Astrocyte (in vitro differentiated cells and primary cell): ENCODE measurements at places on chromosomes 4 and X. TPM values are rescaled to one million over a fixed set of nuclear protein-coding genes. Genes with fewer than 3 reads are reported as not detected.

DNA sequence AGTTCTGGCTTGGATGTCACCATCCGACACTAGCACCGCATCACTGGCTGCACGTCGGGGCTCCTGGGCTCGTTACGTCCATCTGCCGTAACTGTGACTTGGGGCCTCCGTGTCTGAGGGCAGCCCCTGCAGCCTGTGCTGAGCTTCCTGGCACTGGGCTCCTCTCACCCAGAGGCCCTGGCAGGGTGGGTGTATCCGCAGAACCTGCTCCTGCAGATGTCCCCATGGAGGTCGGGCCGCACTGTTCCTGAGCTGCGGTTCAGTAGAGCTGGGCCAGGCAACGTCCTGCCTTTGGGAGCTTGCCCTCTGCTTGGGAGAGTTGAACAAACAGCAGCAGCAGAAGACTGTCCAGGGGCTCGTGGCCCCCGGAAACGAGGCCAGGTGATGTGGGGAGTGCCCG, 71.4 kb downstream of the RGS12 start:
- no peaks in the 10 kb centered on the region for H3K36me3 ChIP-seq
- no peak overlapping the region for H3K4me3 ChIP-seq
- DNase-seq, result no peak
- no peaks in the 10 kb centered on the region for H3K27me3 ChIP-seq
- no peak overlapping the region for H3K27ac ChIP-seq
- H3K4me1 ChIP-seq, result peaks cover 9% of the 10 kb centered on the region

GRCh38 chrX:107826238-107827029, 768 bp downstream of the MID2 start:
- H3K4me1 ChIP-seq, result peaks cover 4% of the 10 kb centered on the region
- peak; percentile 41 for DNase-seq
- peak overlapping the region; percentile 46 for H3K4me3 ChIP-seq
- peak overlapping the region; percentile 47 for H3K27ac ChIP-seq
- no peaks in the 10 kb centered on the region for H3K27me3 ChIP-seq
- H3K36me3 ChIP-seq, result no peaks in the 10 kb centered on the region

VCX3A gene
- not detected in 2 replicates for total RNA-seq

DNA sequence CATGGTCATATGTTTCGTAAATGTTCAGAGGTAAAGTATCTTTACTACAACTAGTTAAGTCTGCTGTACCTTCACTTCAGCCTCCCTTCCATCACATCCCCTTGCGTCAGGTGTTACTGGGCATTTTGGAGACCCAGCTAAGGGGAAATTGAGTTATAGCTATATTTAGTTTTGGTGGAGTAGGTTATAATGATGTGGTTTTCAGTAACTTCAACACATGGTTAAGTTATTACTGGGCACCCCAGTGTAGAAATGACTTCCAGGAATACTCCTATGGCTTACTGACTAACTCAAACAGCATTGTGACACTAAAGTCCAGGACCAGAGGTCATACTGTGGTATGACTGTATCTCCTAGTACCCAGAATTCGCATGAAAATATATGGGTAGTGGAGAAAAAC, 23.4 kb upstream of the ACSL1 start:
- DNase-seq, result no peak
- no peaks in the 10 kb centered on the region for H3K36me3 ChIP-seq
- peaks cover 3% of the 10 kb centered on the region for H3K4me1 ChIP-seq
- peaks cover 3% of the 10 kb centered on the region for H3K27me3 ChIP-seq
- H3K27ac ChIP-seq, result no peak overlapping the region

DNA sequence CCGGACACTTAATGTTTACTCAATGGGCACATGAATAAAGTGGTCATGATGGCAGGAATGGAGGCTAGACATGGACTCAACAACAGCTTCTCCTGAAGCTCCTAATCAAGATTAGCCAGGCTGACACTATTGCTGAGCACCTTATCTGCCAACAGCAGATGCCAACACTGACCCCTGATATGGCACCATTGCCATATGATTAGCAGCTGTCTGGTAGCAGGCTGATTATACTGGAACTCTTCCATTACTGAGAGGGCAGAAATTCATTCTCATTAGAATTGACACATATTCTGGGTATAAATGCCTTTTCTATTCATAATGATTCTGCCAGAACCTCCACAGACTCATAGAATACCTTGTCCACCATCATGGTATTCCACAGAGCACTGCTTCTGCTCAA, 18.4 kb upstream of the AFF1 start:
- no peaks in the 10 kb centered on the region for H3K27me3 ChIP-seq
- H3K27ac ChIP-seq, result no peak overlapping the region
- H3K4me3 ChIP-seq, result no peak overlapping the region
- peaks cover 6% of the 10 kb centered on the region for H3K4me1 ChIP-seq
- no peaks in the 10 kb centered on the region for H3K36me3 ChIP-seq

DNA sequence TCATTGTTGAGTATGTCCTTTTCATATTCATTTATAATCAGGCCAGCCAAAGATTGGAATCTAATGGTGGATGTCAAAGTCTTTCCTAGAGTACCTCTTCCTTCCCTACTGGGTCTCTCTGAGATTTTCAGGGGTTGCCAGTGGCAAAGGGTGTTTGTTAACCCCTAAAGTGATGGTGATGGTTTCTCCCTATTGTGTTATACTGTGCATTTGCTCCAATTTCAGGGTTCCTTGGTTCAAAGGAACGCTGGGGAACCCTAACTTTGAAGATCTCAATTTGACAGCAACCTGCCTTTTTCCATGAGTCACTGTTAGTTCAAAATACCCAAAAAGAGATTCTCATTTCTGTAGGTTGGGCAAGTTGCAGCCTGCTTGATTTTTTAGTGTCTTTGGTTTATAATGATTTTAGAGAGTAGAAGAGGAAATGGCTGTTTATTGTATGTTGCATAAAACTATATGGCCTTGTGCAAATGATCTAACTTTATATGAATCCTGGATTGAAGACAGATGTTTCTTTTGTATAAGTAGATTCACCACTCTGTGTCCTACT, 23.0 kb downstream of the GAB1 start:
- no peak for DNase-seq
- no peak overlapping the region for H3K4me3 ChIP-seq
- no peaks in the 10 kb centered on the region for H3K36me3 ChIP-seq
- H3K27me3 ChIP-seq, result no peaks in the 10 kb centered on the region
- H3K4me1 ChIP-seq, result peaks cover 26% of the 10 kb centered on the region
- no peak overlapping the region for H3K27ac ChIP-seq

GRCh38 chr4:23332313-23332712, 557.5 kb downstream of the PPARGC1A start:
- no peak overlapping the region for H3K4me3 ChIP-seq
- peaks cover 25% of the 10 kb centered on the region for H3K4me1 ChIP-seq
- no peaks in the 10 kb centered on the region for H3K27me3 ChIP-seq
- peak; percentile 74 for DNase-seq
- H3K36me3 ChIP-seq, result no peaks in the 10 kb centered on the region
- no peak overlapping the region for H3K27ac ChIP-seq

DNA sequence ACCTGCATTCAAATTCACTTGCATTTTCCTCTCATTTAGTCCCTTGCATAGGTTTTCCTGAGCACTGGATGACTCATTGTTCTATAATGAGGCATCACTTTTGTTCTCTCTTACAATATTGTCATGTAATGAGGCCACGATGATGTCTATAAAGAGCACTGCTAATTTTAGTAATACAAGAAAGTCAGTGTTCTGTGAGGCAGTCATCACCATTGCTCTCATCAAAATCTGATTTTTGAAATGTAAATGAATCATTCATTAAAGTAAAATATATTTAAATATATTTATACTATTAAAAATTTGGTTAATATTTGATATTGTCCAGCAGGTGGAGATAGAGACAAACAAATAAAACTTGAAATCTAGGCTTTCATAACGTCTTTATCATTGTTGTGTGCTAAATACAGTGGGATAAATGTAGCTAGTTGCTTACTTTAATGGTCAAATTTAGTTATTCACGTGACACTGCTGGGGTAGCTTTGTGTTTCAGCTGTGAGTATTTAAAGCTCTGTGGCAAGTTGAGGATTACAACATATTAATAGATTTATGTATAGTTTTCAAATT, 15.4 kb downstream of the HMGB2 start:
- DNase-seq, result peak; percentile 44
- no peaks in the 10 kb centered on the region for H3K4me1 ChIP-seq

- no peaks in the 10 kb centered on the region for H3K27me3 ChIP-seq
- H3K27ac ChIP-seq, result no peak overlapping the region
- no peaks in the 10 kb centered on the region for H3K4me1 ChIP-seq
- no peak overlapping the region for H3K4me3 ChIP-seq
- no peaks in the 10 kb centered on the region for H3K36me3 ChIP-seq
Observed at GRCh38 chr4:145326491-145326890, 146.1 kb upstream of the OTUD4 start.

DNA sequence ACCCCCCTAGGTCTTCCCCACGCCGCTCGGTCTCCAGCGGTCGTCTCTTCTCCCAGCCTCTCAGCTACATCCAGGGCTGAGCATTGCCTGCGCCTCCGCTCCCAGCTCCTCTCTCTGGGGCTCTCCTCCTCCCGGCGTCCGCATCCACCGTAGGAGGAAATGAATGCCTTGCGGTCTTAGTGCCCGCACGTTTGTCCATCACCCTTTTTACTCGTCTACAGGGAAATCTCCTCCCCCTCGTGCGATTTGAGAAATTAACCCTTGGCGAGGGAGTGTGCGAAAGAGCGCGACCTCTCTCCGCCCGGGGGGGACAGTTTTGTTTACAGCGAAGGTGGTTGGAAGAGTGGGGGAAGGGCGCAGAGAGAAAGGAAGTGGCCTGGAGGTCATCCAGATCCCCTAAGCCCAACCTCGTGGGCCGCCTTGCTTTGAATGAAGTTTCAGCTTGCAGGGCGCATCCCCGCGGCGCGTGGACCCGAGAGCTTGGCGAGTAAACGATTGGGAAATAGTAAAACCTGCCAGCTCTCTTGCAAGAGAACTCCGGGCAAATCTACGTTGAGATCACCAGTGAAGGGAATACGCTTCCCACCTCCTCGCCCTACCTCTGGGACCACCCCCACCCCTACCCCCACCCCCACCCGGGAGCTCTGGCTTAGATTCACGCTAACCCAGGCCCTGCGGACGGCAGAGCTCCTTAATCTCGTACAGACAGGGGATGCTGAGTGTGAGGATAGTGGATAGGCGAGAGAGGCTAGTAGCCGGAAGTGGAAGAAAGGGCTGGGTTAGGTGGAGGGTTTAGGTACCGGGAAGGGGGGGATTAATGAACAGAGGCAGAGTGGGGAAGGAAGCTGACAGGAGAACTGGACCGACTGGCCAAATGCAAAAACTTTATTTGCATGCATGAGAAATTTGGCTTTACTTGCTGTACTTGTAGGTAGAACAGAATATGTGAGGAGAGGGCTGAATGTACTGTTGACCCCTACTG, at the start of gene ELOVL6:
TSS of gene ELOVL6 (minus strand) at position 181 of the 982 bp plus-strand sequence. CDS start 280 bp downstream, outside the sequence.
- peaks cover 15% of the 10 kb centered on the region for H3K4me1 ChIP-seq
- H3K4me3 ChIP-seq, result peak within 1 kb of the TSS; percentile 88
- H3K36me3 ChIP-seq, result no peaks in the 10 kb centered on the region
- H3K27ac ChIP-seq, result peak within 1 kb of the TSS; percentile 69
- peak; percentile 68 for DNase-seq

GRCh38 chr4:6049985-6050384, 31.8 kb upstream of the C4orf50 start:
- H3K4me1 ChIP-seq, result no peaks in the 10 kb centered on the region
- no peak overlapping the region for H3K4me3 ChIP-seq
- H3K27me3 ChIP-seq, result no peaks in the 10 kb centered on the region
- no peak overlapping the region for H3K27ac ChIP-seq
